ENCODE measurements at places on chromosomes 1 and 21.

DNA sequence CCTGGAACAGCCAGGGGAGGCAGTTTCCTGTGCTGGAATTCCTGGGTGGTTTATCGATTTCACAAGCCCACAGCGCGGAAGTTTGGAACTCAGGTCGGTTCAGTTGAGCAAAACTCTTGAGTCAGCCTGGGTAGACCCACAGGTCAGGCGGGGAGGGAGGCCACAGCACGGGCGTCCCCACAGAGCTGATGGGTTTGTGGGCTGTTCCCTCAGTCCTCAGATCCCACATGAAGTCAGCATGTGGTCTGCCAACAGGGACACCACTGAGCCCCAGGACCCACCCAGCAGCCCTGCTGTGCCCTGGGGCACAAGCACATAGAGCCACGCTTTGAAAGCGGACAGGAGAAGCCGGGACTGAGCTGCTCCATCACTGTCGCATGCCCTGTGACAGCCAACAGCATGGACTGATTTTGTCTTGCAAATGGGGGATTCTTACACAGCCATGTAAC, 17.4 kb downstream of the BMP8A start:
- no peak for DNase-seq

GRCh38 chr1:117633936-117634335, 28.1 kb downstream of the TENT5C start:
- no peak for DNase-seq

DNA sequence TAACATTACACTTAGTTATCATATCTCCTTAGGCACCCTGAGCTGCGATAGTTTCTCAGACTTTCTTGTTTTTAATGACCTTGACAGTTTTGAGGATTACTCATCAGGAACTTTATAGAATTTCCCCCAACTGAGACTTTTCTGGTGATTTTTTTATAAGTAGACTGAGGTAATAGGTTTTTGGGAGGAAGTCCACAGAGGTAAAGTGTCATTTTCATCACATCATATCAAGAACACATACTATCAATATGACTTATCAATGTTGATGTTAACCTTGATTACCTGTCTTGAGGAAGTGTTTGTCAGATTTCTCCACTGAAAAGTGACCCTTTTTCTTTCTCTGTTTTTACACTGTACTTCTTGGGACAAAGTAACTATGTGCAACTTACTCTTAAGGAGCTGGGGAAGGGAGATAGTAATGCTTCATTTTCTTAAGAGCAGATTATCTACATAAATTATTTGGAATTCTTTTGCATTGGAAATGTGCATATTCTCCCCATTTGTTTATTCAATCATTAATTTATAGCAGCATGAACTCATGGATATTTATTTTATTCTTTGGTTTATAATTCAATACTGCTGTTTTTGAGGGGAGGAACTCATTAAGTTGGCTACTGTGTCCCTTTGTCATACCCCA, 72.8 kb upstream of the HSD17B7 start:
- no peak for DNase-seq

DNA sequence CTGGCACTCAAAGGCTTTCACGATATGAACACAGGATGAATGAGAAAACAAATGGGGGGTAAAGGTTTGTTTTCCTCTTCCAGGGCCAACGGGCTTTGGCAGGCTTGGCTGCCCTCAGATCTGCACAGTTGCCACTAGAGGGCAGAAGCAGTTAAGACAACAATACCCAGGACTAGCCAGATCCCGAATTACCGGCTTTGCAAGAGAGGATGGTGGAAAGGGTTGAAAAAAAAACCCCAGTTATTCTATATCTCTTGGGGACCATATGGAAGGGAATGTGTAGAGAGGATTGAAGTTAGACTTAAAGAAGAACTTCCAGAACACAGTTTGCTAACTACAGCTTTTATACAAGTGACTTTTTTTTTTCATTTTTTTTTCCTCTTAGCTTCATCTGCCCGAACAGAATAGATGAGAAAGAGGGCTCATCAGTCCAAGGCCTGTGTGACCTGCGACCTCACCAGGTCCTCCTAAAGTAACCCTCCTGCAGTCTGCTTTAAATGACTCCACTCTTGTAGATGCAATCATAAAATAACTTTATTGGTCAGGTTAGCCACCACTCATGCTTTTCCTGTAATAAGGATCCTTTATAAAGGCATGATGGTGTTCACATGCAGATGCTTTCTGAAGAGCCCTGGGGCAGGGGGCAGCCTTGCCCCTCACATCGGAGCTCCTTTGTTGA, 10.7 kb downstream of the FMOD start:
- DNase-seq: peak; percentile 28

DNA sequence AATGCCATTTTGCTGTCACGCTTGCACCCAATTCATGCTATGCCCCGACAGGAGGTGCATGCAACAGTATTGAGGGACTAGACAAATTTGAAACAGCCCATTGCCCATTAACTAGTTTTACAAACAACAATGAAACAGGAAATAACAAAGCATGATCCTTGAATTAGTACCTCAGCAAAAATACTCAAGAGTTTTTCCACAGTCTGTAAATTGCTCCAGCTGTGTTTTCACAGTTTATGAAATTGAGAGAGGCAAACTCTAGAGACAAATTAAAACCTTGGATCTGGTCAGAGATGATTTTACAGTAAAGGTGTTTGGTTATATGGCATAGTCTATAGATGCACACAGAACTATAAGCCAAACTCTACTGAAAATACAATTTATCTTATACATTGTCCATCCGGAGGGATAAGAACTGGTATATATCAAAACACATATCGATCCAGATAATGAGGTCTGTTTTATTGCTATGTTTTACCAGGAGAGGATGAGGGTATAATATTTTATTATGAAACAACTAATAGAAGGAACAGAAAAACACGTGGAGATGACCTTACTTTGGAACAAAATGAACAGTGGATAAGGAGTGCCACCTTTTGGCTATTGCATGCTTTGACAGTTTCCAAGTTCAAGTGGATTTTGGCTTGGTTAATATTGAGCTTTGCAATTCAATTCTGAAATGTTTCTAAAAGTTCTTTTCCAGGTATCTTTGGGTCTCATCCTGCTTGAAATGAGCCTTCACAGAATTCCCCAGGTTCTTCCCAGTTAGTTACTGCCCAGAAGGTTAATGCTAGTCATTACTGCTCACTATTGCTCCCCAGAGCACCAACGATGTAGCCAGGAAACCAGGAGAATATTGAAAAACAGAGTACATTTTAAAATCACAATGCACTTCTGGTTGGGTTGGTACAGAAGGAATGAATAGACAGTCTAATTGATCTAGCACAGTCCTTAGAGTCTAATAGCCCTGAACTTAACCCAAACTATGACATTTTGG, 45.7 kb downstream of the ZC3H11B start:
- DNase-seq: no peak

- DNase-seq: no peak
Observed at GRCh38 chr1:96782856-96783255, 61.3 kb downstream of the PTBP2 start.

DNA sequence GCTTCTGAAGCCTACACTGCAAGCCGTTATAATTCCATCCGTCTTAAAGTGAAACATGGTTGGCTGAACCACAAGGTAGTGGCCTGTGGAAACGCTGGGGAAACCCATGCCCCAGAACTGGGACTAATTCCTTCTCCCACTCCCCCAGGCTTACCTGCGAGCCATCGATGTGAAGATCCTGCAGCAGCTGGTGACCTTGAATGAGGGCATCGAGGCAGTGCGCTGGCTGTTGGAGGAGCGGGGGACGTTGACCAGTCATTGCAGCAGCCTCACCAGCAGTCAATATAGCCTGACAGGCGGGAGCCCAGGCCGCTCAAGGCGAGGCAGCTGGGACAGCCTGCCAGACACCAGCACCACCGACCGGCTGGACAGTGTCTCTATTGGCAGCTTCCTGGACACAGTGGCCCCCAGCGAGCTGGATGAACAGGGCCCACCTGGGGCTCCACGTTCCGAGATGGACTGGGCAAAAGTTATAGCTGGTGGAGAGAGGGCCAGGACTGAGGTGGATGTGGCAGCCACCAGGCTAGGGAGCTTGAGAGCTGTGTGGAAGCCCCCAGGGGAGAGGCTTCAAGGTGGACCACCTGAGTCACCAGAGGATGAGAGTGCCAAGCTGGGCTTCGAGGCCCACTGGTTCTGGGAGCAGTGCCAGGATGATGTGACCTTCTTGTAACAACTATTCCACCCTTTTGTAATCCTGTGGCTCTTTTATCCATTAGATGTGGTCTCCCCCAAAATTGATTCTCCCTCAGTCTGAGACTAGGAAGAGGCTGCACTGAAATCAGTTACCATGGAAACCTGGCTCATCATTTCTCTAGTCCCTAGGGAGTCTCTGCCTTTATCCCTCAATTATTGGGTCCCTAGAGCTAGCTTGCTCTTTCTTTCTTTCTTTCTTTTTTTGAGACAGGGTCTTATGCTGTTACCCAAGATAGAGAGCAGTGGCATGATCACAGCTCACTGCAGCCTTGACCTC, 16.7 kb downstream of the LURAP1 start:
- no peak for DNase-seq

GRCh38 chr1:246092136-246092535, 414.9 kb downstream of the SMYD3 start:
- DNase-seq: no peak

DNA sequence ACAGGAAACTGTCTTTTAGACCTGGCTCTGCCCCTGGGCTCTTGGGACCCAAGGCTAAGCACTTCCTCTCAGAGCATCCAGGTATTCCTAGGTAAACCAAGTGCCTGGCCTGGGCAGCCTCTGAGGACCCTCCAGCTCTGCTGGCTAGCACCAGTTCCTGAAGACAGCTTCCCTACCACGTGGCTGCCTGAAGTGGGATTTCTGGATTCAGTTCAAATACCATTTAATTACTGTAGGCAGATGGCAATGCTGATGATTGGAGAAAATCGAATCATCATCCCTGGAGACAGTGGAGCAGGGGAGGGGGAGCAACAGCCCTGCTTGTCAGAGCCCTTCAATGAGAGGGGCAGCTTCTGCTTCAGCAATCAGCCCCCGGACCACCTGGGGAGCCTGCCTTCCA, 11.9 kb downstream of the KIF21B start:
- no peak for DNase-seq

Data from T-helper 22 cell (primary cell).